ENCODE measurements at places on chromosomes 13 and 19.

- no peak for DNase-seq
Observed at GRCh38 chr13:95073747-95074311, 227.4 kb downstream of the ABCC4 start.

DNA sequence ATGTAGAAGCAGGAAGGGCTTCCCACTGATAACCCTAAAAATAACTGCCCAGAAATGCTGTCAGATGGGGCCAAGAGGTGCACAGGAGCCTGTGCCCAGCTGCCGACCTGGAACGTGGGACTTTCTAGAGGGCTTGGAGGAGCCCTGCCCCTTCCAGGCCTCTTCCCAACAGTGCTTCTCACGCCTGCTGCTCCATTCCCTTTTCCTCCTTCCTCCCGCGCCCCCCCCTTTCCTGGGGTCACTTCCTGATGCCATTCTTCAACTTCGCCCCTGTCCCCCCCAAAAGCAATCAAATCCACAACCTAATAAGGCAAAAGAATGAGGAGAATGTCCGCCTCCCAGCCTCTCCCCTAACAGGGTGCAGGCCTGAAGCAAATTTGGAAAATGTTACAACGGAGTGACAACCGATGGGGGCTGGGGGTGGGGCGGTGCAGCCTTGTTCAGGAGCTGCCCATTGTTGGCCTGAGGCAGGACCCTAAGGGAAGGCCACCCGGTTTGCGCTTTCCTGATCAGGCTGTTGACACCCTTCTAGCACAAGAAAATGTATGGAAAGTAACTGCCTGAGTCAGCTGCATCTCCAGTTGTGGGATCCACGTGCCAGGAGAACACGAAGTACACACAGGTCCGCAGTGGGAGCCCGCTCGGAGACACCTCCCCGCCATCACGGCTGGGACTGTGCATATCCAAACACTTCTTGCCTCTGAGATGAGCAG lies 18.7 kb downstream of the ACTN4 start:
- no peak for DNase-seq

GRCh38 chr19:2720777-2721569 lies at the start of gene DIRAS1:
TSS of gene DIRAS1 (minus strand) at chr19:2721372. CDS start at chr19:2717806, 3,566 bp downstream.
- DNase-seq: no peak

- peak; percentile 62 for DNase-seq
Observed at GRCh38 chr13:97344265-97345175, 89.4 kb upstream of the RAP2A start.

DNA sequence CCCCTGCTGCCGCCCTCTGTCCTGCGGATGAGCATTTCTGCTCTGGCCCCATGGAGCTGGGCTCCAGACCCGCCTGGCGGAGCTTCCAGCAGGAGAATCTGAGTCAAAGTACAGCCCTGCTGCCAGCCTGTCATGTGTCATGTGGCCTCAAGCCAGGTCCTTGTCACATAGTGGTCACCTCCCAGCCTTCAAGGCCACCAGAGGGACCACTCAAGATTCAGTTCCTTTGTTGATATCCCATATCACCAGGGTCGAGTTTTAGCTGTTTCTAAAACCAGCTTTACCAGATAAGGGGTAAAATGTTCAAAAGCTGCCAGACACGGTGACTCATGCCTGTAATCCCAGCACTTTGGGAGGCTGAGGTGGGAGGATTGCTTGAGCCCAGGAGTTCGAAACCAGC lies 13.4 kb downstream of the THOP1 start:
- DNase-seq: no peak

DNA sequence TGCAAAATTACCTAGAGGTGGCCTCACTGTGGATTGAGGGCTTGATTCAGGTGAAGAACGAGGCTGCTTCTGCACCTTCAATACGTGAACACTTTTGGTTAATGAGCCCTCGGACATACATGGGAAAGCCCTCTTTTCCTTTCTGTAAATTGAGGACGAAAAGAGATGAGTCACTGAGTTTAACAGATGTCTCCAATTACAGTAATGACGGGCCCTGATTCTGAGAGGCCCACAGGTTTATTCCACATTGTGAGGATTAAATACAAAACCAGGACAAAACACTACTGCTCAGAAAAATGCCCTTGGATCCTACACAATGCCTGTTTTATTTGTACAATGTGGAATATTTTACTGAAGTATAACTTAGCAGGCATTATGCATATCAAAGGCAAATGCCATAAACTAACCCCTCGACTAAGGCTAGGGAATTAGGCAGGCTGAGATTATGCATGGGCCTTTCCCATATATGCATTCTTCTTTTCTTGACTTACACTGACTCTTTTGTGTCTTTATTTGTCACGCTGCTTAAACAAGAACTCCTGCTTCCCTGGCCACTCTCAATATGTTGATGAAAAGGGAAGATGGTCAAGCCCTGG lies 819.9 kb downstream of the OLFM4 start:
- no peak for DNase-seq

DNA sequence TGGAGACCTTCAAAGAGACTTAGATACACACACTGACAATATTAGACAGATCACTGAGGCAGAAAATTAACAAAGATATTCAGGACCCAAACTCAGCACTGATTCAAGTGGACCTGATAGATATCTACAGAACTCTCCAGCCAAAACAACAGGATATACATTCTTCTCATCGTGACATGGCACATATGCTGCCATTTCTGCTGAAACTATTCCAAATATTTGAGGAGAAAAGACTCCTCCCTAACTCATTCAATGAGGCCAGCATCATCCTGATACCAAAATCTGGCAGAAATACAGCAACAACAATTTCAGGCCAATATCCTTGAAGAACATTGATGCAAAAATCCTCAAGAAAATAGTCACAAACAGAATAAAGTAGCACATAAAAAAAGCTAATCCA lies 53.3 kb downstream of the TRPC4 start:
- DNase-seq: no peak

- DNase-seq: no peak
Observed at GRCh38 chr13:90947976-90948375, 399.5 kb upstream of the MIR17HG start.

DNA sequence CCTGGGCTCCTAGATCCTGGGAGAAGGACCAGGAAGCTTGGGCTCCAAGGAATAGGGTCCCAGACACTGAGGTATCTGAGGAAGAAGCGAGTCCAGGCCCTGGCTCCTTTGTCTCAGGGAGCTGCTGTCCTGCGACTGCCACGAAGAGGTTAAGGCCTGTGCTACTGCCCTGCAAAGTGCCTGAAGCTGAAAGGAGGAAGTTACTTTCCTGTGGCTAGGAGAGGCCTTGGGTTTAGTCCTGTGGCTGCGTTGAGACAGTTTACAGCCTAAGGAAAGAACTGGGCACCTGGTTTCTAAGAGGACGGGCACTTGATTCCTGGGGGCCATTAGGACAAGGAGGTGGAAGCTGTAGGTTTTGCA lies 2.8 kb downstream of the MYADM start:
- DNase-seq: no peak

- DNase-seq: no peak
Observed at GRCh38 chr13:52026246-52026626, 1.7 kb downstream of the UTP14C start.

DNA sequence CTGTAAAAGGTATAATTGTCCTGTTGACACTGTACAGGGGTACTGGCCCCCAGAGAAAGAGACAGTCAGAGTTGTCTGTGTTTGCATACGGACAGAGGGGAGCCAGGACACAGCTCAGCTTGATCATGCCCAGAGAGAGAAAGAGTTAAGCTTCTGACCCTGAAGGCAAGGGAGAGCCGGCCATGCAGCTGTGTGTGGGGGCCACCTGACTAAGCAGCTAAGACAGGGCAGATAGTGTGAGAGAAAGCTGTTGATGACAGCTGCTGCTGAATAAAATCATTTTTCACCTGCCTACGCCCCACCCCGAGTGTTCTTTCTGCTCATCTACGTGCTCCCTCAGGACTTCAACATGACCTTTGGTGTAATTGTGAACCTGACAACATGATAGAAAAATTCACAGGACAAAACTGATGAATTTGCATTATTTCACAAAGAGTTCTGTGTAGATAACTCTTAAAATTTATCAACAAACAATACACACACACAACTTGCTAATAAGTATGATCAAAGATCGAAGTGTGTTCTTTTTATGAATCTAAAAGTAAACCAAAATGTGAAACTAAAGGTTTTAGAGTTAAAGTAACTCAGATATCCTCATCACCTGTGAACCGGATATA lies 1294.3 kb upstream of the ATXN8OS start:
- no peak for DNase-seq

DNA sequence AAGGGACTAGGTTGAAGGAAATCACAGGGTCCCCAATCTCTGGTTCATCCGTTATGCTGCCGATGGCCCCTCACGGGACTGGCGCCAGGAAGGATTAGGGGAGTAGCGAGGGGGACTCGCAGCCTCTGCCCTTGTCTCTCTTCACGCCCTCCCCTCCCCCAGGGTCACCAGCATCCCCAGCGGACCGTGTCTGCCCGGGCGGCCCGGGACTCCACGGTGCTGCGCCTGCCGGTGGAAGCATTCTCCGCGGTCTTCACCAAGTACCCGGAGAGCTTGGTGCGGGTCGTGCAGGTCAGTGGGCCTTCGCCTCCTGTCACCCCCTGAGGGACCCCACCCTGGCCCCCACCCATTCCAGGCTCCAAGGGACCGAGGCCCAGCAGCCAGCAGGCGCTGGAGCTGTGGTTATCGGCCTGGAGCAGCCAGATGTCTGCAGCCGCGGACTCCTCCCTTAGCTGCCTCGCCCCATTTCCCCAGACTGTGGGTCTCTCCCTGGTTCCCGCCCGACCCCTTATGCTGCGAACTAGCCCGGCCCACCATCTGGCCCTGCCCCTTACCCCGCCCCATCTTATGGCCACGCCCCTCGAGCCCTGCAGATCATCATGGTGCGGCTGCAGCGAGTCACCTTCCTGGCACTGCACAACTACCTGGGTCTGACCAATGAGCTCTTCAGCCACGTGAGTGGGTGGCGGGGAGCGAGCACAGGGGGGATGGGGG lies 5.4 kb downstream of the PNPLA6 start:
- DNase-seq: peak; percentile 61

DNA sequence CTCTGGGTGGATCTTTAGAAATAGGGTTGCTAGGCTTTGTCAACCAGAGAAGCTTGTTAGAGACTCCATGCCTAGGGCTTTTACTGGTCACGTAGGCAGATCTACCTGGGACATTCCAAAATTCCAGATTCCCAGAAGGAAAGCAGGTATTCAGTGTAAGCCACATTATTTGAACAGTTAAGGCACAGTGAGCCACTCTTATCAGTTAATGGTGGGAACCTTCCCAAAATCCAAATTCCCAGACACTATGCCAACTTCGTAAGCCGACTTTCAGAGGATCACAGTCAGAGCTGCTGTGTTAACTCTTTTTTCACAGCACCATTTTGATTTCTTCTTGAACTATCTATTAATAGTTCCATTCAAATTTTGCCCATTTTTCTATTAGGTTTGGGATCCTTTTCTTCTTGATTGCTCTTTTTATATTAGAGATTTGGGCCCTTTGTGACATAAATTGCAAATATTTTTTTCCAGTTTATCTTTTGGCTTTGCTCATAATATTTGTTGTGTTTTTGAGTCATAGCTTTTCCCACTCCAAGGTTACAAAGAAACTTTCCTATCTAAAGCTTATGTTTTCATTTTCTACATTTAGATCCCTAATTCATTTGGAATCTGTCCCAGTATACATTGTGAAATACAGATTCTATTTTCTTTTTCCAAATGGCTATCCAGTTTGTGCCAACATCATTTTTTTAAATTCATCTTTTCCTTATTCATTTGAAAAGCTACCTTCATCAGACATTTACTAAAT lies 77.3 kb downstream of the DHRS12 start:
- no peak for DNase-seq

DNA sequence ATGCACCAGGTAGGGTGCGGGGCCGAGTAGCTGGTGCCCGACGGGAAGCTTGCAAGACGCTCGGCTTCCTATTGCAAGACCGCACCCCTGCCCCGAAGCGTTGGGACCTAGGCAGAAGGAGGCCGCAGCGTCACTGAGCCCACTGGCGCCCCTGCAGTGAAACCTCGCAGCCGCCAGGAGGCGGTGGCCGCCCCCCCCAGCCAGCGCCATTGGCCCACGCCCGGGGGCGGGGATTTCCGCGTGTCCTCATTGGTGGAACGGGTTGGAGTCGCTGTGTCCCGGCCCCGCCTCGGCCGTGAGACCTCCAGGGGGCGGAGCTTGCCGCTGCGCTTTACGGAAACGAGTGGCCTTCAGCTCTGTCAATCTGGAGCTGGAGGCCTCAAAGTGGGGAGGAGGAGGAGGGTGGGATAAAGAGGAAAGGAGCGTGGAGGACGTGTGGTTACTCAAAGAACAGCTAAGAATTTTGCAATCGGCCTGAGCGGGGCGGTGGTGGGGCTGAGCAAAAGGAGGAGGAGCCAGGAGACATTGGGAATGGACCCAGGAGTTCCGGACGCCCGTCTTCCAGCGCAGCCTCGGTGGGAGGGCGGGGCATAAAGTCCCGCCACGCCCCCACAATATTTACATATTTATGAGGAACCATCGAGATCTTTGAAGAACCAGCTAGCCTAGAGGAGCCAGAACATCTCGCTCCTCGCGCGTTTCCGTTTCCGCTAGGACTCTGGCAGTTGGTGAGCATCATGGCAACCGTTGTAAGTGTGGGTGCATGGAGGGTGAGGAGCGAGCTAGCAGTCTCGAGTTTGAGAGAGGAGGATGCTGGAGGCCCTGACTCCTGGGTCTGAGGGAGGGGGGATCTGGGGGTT lies at the start of the genes GYS1 and RUVBL2:
Gene GYS1, minus strand, starts transcription at position 135 of the 860 bp plus-strand sequence. CDS start 197 bp downstream, outside the sequence.
Gene RUVBL2, plus strand, starts transcription at position 713 of the 860 bp plus-strand sequence. Its CDS starts 25 bp downstream, at position 738.
- DNase-seq: peak; percentile 99

GRCh38 chr13:75442736-75443234 lies 39.2 kb downstream of the TBC1D4 start:
- DNase-seq: no peak

GRCh38 chr19:9757544-9758501 lies 10.7 kb downstream of the ZNF846 start:
- DNase-seq: no peak

DNA sequence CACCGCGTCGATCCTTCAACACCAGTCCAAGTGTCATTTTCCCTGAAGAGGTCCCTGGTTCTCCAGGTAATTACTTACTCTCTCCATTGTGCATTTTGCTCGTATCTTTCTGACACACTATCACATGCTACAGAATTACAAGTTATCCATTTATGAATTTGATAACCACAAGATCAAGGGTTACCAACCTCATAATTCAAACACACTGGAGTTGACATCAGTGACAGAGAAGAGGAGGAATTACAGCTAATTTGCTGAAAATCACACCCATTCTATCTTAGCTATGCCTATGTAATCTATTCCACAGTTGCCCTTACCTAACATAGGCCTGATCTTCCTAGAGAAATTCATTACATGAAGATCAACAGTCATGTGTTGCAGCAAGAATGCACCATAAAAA lies 14.2 kb downstream of the ZC3H13 start:
- no peak for DNase-seq

- no peak for DNase-seq
Observed at GRCh38 chr13:102815788-102816187, 16.9 kb downstream of the BIVM start.

DNA sequence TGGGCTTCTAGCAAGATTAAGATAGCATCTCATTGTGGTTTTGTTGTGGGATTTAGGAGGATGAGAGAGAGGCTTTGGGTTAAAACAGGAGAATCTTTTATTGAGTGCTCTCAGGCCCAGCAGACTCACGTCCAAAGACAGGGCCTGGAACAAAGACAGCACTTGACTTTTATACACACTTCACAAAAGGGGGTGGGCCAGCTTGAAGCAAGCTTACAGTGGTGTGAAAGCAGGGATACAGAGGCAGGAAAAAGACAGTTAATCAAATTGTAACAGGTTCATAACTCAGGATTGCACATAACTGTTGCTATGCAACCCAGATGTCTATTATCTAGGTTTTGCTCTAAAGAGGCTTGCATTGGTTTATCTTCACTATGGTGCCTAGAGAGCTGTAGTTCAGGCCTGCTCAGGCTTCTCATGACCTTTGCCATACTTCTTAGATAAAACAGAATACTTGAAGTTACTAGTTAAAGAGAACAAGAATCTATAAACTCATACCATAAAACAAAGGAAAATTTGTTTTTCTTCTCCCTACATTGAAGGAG lies 42.2 kb upstream of the CEACAM21 start:
- no peak for DNase-seq

Measured in activated T-cell treated with anti-CD3 and anti-CD28 coated beads, Interleukin-2, amount 50 U/mL, for 24 hours (primary cell).